Motor neuron (in vitro differentiated cells): ENCODE measurements at places on chromosomes 12 and 14.

DNA sequence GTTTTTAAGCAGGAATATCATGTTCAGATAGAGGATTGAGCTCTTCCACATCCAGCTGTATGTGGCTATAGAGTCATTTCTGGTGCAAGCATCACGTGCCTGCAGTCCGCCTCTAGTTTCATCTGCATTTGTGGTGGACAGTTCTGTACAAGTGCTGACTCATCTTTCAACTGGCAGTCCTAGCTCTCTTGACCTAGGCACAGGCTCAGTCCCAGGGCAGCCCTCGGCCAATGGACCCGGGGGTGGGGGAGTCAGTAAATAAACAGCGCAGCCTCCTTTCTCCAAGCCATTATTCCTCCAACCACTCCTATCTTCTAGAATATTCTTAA lies 41.8 kb upstream of the FRMD6 start:
- peak; percentile 6 for ATAC-seq

DNA sequence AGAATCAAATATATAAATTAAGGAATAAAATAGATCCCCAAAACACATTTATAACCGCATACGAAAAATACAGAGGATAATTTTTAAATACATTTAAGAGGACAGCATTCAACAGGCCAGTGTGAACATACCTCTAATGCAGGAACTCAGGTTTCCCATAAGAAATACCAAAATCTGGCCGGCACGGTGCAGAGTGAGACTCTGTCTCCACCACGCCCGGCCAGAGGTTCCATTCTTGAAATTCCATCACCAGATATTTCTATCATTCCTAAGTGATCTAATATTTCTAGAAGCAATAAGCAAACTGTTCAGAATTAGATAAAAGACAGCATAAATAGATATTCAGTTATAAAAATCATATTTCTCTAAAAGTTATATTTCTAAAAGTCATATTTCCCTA lies 30.2 kb upstream of the OASL start:
- no peak for ATAC-seq

- no peak for ATAC-seq
Observed at GRCh38 chr12:96350982-96351381, 49.3 kb downstream of the CDK17 start.

GRCh38 chr12:144650-145284 lies 69.2 kb downstream of the SLC6A12 start:
- ATAC-seq: no peak
